ENCODE measurements at places on chromosomes 2 and 18. TPM values are rescaled to one million over a fixed set of nuclear protein-coding genes. Genes with fewer than 3 reads are reported as not detected.
A peak's percentile ranks its signal among the peaks of the same experiment; 100 is the strongest.

GRCh38 chr18:74935434-74935833, 273.5 kb downstream of the PTGR3 start:
- no peak for DNase-seq

Gene BCL2
- total RNA-seq, result 4.2 TPM

GRCh38 chr2:234033174-234033573, 17.3 kb upstream of the SPP2 start:
- DNase-seq, result peak; percentile 16

DNA sequence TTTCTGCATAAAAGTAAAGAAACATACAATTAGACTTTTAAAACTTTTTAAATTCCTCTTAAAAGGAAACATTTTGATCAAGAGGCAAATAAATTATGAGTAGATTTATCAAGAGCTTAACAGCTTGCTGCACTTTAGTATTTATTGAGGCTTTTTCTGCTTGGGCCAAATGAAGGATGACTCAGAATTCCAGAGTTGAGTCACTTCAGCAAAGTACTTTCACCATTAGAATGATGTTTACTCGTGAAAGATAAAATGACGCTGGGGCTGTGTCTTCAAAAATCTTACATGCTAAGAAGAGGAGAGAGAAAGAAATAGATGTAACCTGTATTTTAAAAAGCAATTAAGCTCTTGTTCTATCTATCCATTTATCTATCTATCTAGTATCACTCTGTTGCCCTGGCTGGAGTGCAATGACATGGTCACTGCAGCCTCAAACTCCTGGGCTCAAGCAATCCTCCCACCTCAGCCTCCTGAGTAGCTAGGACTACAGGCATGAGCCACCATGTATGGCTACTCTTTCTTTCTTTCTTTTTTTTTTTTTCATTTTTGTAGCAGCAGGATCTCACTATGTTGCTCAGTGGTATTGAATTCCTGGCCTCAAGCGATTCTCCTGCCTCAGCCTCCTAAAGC, 75.3 kb upstream of the RIOK3 start:
- peak; percentile 92 for DNase-seq

GRCh38 chr2:85265304-85265703, 62.5 kb downstream of the TGOLN2 start:
- DNase-seq, result no peak

DNA sequence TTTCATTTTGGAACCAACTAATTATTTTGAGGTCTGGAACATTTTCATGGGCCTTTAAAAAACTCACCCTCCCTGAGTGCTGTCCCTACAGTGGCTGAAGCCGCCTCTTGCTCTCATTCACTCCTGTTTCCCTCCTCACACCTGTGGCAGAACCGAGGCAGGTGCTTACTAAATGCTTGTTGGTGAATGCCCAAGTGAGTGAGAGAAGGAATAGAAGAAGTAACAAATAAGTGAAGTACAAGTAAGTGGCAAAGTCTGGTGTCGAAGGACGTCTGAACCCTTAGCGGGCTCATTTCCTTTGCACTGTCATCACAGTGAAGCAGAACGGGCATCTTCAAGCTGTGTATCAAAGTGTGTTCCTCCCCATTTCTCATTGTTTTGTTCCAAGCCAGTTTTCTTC, 135.2 kb downstream of the RHBDD1 start:
- DNase-seq, result no peak

Gene AFF3
- not detected for total RNA-seq

Gene EMILIN1
- 81.3 TPM for total RNA-seq

DNA sequence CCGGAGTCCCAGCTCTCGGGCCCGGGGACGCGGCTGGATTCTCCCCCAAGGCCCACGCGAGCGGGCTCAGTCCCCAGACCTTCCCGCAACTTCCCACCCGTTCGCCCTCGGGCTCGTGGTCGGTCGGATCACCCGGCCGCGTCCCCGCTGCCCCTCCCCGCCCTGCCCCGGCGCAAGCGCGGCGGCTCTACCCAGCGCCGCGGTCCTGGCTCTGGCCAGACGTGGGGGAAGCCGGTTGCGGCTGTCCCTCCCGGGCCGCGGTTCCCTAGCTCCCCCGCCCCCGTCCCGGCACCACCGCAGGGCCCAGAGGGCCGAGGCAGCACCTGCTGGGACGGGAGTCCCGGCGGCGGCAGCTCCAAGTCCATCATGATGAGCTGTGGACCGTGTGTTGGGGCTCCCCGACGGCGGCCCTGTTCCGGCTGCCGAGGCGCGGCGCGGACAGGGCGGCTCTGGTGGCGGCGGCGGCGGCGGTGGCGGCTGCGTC, 276 bp downstream of the NFE2L2 start:
- DNase-seq, result no peak

DNA sequence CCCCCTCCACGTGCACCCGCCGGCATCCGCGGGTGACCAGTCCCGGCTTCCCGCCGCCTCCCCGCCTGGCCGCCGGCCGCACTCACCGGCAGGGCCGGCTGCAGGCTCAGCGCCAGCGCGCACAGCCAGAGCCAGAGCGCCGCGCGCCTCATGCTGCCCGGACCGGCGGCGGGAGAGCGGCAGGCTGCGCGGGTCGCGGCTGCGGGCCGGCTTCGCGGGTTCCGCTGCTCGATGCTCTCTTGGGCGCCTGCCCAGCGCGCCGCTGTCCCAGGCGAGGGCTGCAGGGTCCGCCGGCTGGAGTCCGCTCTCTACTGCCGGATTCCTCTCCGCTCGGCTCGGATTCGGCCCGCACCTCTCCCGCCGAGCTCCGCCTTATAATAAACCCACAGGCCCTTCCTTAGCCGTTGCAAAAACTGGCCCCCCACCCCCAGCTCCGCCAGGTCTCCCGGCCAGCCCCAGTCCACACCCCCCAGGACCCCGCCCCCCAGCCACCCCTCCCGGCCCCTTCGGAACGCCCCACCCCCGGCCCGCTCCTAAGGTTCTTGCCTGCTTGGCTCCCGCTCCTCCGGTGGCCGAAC, at the start of gene SDC1:
SDC1 (minus strand) TSS at position 415 of the 578 bp plus-strand sequence; CDS start at position 152, 263 bp downstream.
- DNase-seq, result peak; percentile 39

GRCh38 chr18:24672165-24672941, 211.9 kb downstream of the HRH4 start:
- no peak for DNase-seq

DNA sequence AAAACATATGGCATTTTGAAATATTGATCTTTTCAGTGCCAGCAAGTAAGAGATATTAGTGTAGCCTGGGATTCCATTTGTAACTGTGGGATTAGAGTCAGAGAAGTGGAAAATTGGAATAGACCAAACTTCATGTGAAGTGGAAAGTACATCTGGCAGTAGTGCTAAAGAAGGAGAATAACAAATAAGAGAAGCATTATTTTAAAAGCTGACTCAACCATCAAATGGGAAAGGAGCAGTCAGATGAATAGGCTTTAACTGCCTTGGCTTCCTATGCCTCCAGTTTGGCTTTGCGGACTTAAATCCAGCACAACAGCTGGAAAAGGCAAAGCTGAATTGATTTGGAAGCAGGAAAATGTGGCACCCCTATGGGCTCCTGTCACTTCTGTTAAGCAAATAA, 623.1 kb downstream of the TSN start:
- no peak for DNase-seq

DNA sequence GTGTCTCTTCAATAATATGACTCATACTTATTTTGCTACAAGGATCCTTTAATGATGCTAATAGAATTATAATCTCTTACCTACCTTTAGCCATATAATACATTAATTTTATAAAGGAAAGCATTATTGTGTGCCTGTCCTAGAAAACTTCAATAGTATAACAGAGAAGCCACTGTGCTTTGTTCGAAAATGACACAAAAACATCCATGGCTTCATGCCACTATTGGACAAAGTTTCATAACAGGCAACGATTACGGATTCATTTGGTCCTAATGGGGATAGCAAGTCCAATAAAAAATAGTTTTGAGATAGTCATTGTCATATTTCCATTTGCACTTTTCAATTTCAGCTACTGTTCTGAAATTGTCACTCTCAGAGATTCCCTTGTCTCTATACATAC, 52.5 kb upstream of the CCDC150 start:
- DNase-seq, result no peak

Gene VWC2L
- total RNA-seq, result not detected

GRCh38 chr18:62576845-62577512, 54.2 kb downstream of the ZCCHC2 start:
- no peak for DNase-seq

- peak; percentile 71 for DNase-seq
Observed at GRCh38 chr2:150491943-150492342, 4.5 kb upstream of the RND3 start.

GRCh38 chr2:229370509-229370908, 99.4 kb upstream of the PID1 start:
- DNase-seq, result peak; percentile 87

- DNase-seq, result no peak
Observed at GRCh38 chr2:129623783-129624182, 355.7 kb upstream of the RAB6C start.

DNA sequence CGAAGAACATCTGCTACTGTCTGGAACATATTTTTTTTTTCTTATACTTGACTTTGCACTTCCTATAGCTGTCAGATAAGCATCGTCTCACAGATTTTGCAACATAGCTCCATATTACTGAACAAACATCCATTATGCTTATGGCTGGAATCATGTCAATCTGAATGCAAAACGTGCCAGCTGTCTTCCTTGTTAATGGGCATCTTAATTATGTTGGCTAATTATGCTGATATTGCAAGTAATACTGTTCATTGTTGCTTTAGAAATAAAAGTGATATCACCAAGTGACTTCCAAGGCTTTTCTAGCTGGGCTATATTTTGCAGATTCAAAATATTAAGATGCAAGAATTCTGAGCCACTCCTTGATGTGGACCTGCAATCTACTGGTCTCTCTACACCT, 176.8 kb downstream of the ARL4C start:
- no peak for DNase-seq

- DNase-seq, result no peak
Observed at GRCh38 chr2:29821591-29821990, 99.8 kb downstream of the ALK start.

GRCh38 chr2:233100192-233100998, 40.3 kb downstream of the INPP5D start:
- DNase-seq, result no peak

- DNase-seq, result no peak
Observed at GRCh38 chr2:221115944-221116343, 456.2 kb downstream of the EPHA4 start.

DNA sequence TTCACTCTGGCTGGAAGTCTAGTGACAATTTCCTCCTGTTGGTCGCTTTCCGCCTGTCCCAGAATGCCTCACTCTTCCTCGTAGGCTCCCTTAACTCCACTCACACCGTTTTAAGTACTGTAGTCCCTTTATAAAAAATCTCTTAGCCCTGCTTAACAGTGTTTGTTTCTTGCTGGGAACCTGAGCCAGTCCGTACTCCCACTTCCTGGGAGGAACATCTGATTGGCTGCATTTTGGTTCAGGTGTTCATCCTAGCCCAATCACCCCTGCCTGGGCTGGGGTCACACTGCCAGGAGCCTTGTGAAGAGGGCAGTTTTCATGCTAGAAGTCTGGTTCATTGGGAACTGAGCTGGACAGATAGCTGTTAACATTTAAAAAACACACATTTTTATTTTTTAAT, 25.6 kb upstream of the TOGARAM2 start:
- DNase-seq, result no peak

GRCh38 chr2:223954401-223954800, 2.9 kb upstream of the MRPL44 start:
- peak; percentile 82 for DNase-seq

DNA sequence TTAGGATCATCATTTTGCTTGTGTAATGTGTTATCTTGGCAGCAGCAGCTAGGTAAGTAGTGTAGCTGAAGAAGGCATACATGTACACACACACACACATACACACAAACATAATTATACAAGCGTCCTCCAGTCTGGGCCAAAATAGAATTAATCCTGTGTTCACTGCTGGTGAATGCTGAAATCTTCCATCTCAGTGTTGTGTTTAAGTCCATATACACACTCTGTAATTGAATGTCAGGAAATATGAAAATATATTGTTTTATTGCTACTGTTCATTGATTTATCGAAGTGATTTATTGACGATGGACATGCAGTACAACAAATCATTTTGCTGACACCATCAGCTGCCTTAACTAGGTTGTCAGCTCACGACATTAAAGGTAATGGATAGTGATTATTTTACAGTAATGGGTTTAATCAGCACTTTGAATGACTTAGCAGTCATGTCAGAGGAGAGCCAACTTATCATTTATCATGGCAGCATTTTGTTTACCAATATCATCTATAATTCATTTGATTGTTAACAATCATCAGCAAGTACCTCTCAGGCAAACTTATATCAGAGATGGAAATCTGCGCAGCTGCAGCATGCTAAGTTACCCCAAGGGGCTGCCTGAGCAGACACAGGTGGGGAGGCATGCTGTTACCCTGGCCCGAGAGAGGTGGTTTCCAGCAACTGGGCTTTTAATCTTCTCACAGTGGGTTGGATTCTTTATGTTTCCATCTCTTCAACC, 83.7 kb upstream of the FSHR start:
- no peak for DNase-seq

DNA sequence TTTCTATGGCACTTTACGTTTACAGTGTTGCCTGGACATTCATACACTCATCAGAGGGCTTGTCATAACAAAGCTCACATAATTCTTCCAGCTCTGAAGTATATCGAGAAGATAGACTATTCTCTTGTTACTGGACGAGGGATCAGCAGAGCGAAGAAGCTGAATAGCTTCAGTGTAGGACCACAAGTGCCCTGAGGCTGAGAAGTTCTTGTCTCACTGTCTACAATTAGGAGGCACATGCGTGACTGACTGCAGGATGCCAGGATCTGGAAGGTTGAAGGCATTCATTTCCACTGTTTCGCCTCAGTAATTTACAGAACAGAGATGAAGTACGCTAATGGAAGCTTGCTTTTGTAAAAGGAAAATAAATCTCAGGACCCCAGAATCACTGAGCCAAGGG, 9.6 kb downstream of the SH3YL1 start:
- no peak for DNase-seq

- no peak for DNase-seq
Observed at GRCh38 chr18:7642331-7642890, 75.3 kb downstream of the PTPRM start.

DNA sequence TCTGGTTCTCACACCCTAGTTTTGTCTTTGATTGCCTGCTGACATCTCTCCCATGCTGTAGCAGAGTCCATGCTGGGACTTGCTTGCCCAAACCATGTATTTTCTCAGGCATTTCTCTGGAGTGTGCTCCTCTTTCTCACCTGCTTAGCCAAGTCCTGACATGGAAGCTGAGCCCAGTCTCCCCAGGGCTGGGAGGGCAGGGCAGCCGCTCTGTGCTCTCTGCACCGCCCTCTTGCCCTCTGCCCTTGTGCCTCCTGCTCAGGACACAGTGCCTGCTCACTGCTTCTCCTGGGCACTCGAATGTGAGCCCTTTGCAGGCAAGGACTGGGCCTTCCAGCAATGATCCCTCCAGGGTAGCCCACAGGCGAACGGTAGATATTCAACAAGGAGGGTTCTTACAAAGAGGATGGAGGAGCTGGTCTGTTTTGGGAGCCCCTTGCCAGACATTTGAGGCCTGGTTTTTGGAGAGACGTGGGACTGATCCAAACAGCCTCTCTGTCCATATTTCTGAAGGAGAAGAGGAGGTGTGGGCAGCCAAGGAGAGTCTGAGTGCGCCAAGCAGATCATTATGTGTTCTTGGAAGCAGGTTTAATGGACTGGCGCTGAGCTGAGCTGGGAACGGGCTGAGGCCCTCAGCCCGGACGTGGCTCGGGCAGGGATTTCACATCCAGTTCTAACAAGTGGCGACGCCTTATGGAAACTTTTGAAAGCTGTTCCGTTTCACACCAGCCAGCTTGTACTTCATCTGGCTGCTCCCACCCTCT, 4.0 kb downstream of the SLC14A2 start:
- peak; percentile 70 for DNase-seq

Measured in fibroblast of the aortic adventitia (primary cell).